ENCODE measurements at places on chromosomes 2 and 18.

DNA sequence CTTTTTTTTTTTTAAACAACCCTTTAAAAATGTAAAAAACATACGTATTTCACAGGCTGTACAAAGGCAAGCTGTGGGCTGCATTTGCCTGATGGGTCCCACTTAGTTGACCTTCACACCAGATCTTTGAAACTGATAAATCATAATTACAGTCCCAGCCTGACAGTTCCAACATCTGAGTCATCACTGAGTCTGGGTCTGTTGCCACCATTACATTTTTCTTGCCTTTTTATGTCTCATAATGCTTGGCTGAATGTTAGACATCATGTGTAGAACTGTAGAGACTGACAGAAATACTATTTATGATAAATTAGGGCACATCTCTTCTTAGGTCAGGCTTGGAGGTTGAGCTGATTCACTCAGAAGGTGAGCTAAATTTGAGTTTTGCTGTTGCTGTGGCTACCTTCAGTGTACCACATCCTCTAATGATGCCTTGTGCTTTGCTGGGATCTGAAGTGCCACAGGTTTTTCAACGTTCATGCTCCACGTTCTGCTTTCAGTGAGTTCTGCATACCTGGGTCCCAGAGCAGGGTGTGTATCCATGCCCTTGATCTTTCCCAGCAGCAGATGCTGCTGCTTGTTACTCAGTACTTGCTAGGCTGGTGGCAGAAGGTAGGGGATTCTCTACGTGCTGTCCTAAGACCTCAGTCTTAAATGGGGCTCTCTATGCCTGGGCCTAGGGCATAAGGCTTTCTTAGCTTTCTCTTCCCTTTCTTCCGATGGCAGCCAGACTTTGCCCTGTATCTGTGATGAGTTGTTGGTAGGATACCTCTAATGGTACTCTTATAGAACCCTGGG, 160.6 kb upstream of the SMAD7 start:
- DNase-seq, result no peak

DNA sequence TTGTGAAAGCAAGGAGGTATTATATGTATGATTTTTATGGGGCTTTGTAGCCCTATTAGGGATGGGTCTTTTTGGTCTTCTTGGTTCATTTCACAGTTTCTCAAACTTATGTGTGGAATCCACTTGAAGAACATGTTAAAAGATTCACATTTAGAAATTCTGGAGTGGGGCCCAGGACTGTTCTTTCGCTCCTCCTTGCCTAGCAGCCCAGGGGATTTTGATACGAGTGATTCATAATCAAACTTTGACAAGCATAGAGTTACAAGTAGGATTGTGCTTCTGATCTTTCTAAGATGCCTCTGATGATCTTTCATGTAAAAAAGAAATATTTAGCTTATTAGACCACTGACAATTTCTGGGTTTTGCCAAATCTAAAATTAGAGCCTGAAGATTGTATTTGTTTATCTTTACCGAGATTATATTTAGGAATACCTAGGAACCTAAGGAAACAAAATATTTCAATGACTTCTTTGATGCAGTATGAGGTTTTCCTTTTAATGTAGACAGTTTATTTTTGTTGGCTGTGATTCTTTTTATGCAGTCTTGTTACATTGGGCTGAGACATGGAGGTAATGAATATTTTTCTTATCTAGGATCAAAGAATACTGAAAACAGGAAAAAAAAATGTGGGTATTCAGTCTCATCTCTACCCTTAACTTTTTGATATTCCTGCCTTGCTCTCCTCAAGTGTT, 324.0 kb downstream of the PARD3B start:
- DNase-seq, result no peak

- no peak for DNase-seq
Observed at GRCh38 chr2:185700883-185701282, 37.7 kb upstream of the FSIP2 start.

DNA sequence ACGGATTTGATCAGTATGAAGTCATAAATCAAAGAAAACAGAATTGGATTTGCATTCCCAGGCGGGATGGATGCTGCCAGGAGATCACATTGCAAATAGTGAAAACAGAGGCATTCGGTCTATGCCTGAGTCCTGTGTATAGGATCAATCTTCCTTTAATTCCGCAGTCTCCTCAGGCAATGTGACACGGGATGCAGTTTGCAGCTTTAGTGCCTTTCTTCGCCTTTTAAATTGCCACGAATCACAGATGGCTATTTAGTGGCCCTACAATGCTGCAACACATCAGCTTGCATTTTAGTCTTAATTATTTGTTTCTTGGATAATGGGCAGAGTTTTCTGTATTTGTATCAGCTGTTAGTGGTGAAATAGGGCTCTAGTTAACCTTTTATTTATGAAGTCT, 6.8 kb downstream of the ADCYAP1 start:
- DNase-seq, result no peak

GRCh38 chr2:53740170-53740569, 27.4 kb upstream of the CHAC2 start:
- no peak for DNase-seq

DNA sequence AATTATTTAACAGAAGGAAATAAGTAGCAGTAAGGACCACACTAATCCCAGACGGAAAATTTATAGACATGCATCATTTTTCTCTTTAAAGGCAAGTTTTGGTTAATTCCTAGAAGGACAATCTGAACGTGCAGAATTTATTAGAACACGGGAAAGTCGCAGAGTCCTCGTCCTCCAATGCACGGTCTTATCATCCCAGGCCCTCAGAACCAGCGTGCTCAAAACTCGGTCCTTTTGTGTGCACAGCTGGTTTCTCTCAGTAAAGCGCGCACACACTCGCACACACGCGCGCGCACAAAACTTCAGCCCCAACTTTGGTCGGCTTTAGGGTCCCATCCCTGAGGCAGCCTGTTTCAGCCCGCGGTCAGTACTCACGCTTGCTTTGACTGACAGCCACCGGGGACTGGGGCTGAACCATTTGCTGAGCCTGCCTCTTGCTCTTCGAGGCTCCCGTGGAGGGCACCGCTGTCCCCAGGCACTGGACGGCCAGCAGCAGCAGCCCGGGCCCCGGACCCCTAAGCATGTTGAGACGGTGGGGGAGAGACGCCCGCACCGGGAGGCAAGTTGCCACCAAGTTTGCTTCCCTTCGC, 493 bp downstream of the FN1 start:
- no peak for DNase-seq

DNA sequence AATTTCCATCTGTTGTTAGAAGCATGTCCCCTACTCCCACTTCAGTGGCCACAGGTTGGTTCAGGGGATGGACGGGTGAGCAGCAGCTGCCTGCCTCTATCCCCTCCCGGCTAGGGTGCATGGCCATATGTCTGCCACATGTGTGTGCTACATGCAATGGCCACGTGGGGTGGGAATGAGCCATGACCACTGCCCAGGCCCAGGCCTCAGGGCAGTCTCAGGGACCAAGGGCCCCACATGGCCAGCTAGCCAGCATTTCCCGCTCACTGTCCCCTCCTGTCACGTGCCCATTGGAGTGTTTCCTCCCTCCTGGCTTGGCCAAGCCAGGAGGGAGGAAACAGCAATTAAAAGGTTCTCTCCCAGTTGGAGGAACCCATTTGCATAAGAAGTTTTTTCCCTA, 117.1 kb downstream of the KCNS3 start:
- DNase-seq, result no peak

- DNase-seq, result no peak
Observed at GRCh38 chr2:3612639-3613523, 18.0 kb downstream of the COLEC11 start.

GRCh38 chr2:234606896-234607295, 110.0 kb upstream of the ARL4C start:
- no peak for DNase-seq

GRCh38 chr2:25168256-25169072, at the start of gene POMC:
TSS of gene POMC (minus strand) at chr2:25168580. CDS start at chr2:25164772, 3,808 bp downstream.
- no peak for DNase-seq

DNA sequence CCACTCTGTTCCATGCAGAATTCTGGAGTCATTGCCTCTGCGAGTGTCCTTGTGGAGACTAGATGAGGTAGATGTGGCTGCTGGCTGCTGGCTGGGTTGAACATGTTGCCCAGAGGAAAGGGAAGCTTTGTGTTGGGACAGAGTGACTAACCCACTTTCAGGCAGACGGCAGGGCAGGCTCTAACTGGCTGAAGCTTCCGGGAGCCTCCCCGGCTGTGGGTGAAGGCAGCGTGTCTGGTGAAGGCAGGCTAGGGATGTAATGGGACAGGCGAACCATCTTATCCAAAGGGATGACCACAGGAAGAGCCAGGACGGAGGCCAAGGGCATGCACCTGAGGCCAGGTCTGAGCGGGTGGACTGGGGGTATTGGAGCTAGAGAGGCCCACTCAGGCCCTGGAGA, 16.0 kb downstream of the ASPRV1 start:
- no peak for DNase-seq

- DNase-seq, result no peak
Observed at GRCh38 chr2:110815938-110816337, 83.6 kb downstream of the ACOXL start.

GRCh38 chr2:179595284-179595683, 266.1 kb downstream of the ZNF385B start:
- no peak for DNase-seq

- DNase-seq, result no peak
Observed at GRCh38 chr2:8697190-8697589, 15.3 kb downstream of the ID2 start.

- no peak for DNase-seq
Observed at GRCh38 chr2:7900593-7900992, 781.3 kb upstream of the ID2 start.

DNA sequence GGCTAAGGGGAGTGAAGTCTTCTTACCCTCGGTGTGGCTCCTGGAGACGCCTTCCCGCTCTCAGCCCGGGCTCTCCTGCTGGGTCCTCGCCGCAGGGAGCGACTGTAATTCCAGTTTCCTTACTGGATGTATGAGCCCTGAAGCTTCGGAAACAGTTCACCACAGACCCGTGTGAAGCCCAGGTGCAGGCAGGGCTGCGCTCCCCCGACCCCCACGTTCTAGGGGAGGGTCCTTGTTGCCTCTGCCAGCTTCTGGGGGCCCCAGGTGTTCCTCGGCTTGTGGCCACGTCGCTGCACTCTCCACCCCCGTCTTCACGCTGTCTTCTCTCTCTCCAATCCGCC, 5.1 kb upstream of the ASB1 start:
- DNase-seq, result no peak

- no peak for DNase-seq
Observed at GRCh38 chr2:45710468-45710867, 59.0 kb downstream of the PRKCE start.

GRCh38 chr18:21074336-21075323, 37.0 kb downstream of the ROCK1 start:
- no peak for DNase-seq

GRCh38 chr2:230418341-230419016, 2.5 kb downstream of the SP100 start:
- DNase-seq, result no peak

GRCh38 chr2:162106146-162106551, 32.1 kb upstream of the DPP4 start:
- DNase-seq, result no peak

DNA sequence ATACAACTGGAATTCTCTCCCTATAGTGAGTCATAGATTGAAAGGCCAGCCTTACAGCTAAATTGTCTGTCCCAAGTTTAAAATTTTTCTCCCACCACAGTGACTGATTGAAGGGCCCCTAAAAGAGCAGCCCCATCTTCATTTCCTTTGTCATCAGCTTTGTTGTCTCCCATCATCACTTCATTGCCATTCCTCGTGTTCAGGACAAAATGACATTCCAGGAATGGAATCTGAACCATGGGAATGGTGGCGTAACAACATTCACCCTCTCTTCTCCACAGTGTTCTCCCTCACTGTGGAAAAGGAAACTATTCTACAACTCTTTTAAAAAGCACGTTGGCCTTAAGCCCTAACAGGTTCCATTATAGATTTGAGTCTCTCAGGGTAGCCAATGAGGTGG, 52.1 kb downstream of the PSTPIP2 start:
- no peak for DNase-seq

DNA sequence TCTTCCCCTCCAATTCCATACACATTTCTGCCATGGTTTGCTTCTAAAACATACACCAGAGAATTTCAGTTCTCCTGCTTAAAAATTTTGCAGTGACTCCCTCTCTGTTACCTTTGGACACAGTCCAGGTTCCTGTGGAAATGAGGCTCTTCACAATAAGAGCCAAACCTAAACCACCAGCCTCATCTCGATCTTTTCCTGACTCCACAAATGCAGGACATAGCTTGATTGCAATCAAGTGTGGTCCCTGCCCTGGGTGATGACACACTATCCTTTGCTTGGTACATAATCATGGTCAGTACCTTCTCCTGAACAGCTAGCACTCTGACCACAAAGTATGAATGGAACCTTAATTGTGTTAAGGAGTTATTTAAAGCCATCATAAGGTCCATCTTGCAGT, 134.9 kb upstream of the CHAC2 start:
- DNase-seq, result no peak

- DNase-seq, result no peak
Observed at GRCh38 chr2:170324640-170325046, 146.7 kb downstream of the MYO3B start.

- no peak for DNase-seq
Observed at GRCh38 chr2:111958901-111959300, 60.5 kb downstream of the MERTK start.

DNA sequence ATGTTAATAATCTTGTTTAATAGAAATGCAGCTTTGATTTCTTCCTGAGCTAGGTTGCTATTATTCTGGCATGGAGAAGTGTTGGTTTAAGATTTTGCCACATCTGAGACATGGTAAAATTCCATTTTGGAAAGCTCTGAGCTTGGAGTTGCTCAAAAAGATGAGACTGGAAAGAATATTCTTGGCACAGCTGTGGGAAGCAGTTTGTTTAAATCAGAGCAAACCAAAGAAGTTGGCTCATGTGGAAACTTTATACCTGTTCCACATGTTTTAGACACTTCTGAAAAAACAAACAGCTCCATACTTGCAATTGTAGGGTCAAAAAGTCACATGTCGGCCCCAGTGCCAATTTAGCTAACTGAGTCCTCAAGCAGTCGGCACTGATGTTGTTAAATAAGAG, 116.6 kb downstream of the SLC4A3 start:
- no peak for DNase-seq

GRCh38 chr2:229642371-229642770, 72.0 kb downstream of the DNER start:
- no peak for DNase-seq

GRCh38 chr2:191935247-191935646, 88.4 kb upstream of the CAVIN2 start:
- DNase-seq, result no peak

DNA sequence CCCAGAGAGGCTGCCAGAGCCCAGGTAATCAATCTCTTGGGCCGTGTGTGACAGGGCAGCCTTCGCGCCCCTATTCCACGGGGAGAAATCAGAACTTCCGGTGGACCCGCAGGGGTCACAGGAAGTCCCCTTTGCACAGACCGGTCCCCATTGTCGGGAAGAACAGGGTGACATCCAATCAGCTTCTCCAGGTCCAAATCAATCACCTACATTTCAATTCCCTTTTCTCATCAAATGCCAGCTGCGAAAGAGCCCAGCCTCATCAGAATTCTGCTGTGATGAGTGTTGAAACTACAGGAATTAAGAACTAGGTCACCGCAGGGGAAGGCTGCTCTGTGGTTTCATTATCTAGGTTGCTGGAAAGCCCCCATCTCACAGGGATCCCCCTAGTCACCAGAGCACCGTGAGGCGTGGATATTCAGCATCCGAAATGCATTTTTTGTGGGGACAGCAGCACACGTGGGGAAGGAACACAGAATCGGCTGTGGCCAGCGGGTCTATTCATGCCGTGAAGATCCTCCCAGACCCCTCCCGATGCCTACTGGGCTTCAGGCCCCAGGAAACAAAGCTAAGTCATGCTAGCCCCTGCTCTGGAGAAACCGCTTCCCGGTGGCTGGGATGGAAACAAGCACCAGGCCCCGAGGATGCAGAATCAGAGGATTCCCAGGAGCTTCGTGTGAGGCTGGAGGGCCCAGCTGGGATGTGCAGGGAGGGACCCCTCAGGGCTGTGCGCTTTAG, 193.7 kb upstream of the ID2 start:
- DNase-seq, result peak; percentile 30

GRCh38 chr2:223625652-223626051, 23.5 kb upstream of the SCG2 start:
- DNase-seq, result no peak

Data from stimulated activated CD8-positive, alpha-beta memory T cell treated with anti-CD3 and anti-CD28 coated beads, Interleukin-4, amount 100 ng/mL, for 1 hour (primary cell).